Mesenchymal stem cell (in vitro differentiated cells and primary cell): ENCODE measurements at places on chromosomes 4 and X.

DNA sequence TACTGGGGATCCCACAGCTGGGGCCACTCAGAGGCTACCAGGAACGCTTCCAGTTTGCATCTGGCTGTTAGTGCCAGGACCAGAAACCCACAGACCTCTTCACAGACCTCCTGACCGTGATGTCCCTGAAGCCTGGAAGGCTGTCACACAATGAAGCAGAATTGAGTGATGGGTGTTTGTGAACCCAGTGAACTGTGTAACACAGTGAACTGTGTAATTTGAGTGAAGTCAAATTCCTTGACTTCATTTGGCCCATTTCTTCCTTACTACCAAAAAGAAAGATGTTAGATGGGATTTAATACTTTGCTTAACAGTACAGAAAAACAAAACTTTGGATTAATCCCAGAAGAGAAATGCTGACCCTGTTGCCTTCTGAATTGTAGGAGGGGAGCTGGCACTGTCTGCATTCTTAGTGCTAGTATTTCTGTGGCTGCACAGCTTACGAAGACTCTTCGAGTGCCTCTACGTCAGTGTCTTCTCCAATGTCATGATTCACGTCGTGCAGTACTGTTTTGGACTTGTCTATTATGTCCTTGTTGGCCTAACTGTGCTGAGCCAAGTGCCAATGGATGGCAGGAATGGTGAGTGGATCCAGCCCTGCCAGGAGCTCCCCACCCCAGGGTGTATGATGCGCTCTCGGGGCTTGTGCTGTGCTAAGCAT lies 17.8 kb downstream of the SRD5A3 start:
- DNase-seq = no peak
- no peak overlapping the region for H3K4me3 ChIP-seq
- H3K4me1 ChIP-seq = peaks cover 13% of the 10 kb centered on the region
- no peaks in the 10 kb centered on the region for H3K36me3 ChIP-seq
- H3K27me3 ChIP-seq = no peaks in the 10 kb centered on the region

- peak; percentile 64 for DNase-seq
- H3K36me3 ChIP-seq = no peaks in the 10 kb centered on the region
- no peaks in the 10 kb centered on the region for H3K4me1 ChIP-seq
- H3K27me3 ChIP-seq = peaks cover 9% of the 10 kb centered on the region
- H3K4me3 ChIP-seq = no peak overlapping the region
Observed at GRCh38 chrX:149962859-149963757, 24.8 kb upstream of the EOLA2 start.

DNA sequence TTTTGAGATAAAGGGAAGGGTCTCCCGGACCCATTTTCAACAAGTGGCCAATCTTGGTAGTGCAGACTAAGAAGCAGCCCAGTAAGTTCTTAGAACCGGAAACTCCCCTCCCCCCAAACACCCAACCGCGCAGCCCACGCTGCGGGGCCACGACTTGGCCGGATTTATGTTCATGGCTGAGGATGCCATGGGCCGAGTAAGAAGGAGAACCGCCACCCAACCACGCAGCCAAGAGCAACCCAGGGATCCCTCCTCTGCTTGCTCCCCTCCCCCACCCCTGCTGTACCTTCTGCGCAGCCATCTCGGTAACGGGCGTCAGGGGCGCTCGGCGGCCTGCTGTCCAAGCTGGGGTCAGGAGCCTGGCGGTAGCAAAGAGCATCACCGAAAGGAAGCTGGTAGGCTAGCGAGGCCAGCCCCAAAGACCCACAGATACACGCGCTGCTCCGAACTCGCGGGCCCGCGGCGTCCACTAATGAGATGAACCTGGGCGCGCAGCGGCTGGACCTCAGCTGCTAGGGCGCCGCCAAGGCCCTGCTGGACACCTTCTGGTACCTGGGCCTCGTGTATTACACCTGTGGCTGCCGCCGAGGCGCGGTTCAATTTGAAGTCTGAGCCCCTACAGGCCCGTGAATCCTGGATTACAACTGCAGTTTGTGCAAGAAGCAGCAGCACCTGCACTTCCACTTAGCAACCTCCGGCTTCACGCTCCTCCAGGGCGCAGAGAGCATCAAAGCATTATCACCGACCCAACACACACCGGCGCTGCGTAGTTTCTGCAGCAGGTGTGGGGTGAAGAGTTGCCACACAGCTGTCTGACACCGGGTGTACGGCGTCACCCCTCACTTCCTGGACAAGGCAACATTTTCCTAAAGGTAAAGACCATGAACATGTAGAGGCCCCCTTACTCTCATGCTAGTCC lies 63.4 kb downstream of the NUDT10 start:
- H3K4me1 ChIP-seq = peaks cover 4% of the 10 kb centered on the region
- H3K27ac ChIP-seq = no peak overlapping the region
- no peak for DNase-seq
- H3K27me3 ChIP-seq = no peaks in the 10 kb centered on the region

DNA sequence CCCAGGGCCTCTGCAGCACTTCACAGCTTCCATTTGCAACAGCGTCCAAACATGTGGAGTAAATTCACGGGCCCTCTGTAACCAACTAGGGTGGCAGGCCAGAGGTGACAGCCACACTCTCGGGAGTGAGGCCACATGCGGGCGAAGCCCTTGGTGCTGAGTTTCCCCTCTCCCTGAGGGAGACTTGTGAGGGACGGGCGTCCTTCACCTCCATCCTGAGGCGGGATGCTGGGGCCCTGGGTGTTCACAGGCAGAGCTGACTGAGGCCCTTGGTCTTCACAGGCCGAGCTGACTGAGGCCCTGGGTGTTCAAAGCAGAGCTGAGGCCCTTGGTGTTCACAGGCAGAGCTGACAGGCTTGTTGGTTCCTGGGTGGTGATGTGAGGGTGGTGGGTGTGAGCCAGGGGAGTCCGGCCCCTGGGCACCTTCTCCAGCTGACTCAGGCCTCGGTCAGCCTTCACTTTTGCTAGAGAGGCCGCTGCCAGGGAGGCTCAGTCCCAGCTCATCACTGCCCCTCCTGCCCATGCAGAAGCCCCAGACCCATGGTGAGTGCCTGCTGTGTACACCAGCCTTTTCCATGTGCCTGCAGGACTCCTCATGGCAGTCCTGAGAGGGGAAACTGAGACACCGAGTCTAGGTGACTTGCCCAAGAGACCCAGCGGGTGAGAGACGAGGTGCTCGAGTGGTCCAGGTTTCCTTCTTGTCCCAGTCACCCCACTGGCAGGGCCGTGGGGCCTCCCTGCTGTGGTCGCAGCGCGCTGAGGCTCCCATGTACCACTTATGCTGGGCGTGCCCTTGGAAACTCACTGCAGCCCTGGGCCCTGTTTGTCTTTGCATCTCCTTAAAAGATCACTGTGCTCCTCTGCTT lies 8.5 kb downstream of the WFS1 start:
- peaks cover 31% of the 10 kb centered on the region for H3K4me1 ChIP-seq
- no peak for DNase-seq
- H3K36me3 ChIP-seq = peaks cover 71% of the 10 kb centered on the region
